ENCODE measurements at places on chromosomes 3 and 15.

GRCh38 chr3:13498354-13499060, 18.4 kb downstream of the HDAC11 start:
- DNase-seq = no peak

GRCh38 chr3:151911462-151911861, 38.0 kb downstream of the SUCNR1 start:
- no peak for DNase-seq

GRCh38 chr15:78205337-78205736, 29.0 kb downstream of the ACSBG1 start:
- no peak for DNase-seq

DNA sequence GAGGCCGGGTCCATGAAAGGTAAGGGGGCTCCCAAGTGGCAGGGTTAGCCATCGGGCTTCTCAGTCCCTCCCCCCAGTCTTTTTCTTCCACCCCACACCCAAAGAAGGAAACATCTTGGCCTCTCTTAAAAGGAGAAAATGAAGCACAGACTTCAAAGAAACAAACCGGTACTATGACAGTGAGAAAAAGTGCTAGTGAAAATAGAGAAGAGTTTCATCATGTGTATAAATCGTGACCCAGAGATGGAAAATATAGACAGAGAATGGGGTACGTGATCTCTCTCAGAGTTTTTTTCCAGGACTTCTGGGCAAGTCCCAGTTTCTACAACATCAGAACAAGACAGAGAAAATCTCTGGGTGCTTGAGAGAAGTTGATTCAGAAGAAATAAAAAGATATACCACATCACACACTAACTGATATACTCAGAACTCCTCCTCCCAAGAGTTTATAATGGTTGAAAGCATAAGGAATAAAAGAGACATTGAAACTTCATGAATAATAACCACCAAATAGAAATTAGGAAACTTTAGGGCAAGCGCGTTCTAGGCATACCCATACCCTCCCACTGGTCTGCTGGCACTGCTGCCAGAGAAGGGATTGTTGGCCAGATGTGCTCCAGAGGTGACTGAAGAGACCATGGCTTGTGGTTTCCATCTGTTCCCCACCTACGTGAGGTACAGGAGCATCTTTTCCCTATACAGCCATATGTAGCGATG, 318.9 kb upstream of the CHRM5 start:
- DNase-seq = no peak

- no peak for DNase-seq
These were observed 53.4 kb upstream of the PIAS1 start for GRCh38 chr15:68000754-68001153.

- DNase-seq = no peak
These were observed 418.2 kb upstream of the NR2F2 start for GRCh38 chr15:95912280-95912625.

DNA sequence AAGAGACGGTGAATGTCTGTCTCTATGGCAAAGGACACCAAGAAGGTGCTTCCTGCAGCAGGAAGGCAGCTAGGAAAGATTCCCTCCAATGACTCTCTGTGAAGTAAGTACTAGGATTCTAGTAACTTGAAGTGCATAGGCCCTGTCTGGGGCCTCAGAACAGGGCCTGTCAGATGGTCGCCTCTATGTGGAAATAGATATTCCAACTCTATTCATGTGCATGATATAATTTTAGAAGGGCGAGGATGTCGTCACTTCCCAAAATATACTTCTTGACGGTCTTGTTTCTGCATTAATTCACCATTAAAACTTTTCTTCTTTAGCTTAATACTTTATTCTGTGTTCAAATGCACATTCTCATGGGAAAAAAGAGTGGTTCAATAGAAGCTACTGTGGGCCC, 167.0 kb downstream of the TLE3 start:
- DNase-seq = no peak

- no peak for DNase-seq
These were observed 213.0 kb upstream of the ROBO2 start for GRCh38 chr3:76826861-76827260.
